Activated T-cell treated with anti-CD3 and anti-CD28 coated beads for 48 hours (primary cell): ENCODE measurements at places on chromosomes 5 and 9.

GRCh38 chr5:83589786-83590185, 118.2 kb downstream of the VCAN start:
- no peak for DNase-seq

DNA sequence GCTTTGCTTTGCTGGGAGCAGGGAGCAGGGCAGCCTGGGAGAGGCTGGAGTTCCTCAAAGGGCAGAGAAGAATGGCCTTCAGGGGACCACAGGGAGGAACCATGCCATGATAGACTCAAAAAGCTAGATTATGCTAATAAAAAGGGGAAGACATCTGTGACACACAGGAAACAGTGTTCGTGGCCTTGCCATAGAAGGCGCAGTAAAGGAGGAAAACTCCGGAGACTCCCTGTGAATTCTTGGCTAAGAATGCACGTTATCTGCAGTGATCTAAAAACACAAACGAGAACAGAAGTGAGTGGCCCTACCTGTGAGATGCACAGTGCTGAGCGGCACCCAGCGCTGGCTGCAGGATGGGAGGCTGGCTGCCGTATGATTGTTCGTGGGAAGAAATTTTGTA, 15.9 kb upstream of the LTC4S start:
- DNase-seq: no peak

- DNase-seq: no peak
These were observed 219.2 kb downstream of the MEF2C start for GRCh38 chr5:88663793-88664216.

- DNase-seq: no peak
These were observed 218.4 kb downstream of the FSTL4 start for GRCh38 chr5:133393776-133394476.

- no peak for DNase-seq
These were observed 499 bp upstream of the FCHSD1 start for GRCh38 chr5:141651728-141652105.

- DNase-seq: no peak
These were observed 759.6 kb downstream of the MTRR start for GRCh38 chr5:8628521-8628920.

- no peak for DNase-seq
These were observed 25.4 kb upstream of the TOMM5 start for GRCh38 chr9:37617832-37618231.

DNA sequence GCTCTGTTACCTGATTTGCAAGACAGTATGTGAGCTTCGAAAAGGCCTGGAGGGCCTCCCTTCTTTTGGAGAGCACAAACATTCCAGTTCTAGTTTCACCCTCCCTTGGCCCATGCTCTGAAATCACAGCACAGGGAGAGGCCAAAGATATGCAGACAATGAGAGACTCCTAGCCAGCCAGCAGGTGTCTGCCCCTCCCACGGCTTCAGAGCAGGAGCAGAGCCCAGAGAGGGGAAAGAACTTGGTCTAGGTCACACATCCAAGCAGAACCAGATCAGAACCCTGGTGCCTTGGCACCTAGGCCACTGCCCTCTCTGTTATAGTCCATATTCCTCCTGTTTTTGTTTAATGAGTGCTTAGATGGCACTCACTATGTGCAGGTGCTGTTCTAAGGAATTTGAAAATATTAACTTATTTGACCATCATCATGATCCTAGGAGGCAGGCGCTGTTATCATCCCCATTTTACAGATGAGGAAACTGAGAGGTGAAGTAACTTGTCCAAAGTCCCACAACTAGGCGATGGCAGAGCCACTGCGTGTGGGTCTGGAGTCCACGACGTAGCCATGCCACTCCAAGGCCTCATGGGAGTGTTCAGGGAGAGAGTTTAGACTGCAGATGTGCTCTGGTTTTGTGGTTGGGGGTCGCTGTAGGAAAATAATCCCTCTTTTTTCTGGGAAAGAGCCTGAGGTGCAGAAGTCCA, 27.2 kb downstream of the TMOD1 start:
- DNase-seq: no peak

DNA sequence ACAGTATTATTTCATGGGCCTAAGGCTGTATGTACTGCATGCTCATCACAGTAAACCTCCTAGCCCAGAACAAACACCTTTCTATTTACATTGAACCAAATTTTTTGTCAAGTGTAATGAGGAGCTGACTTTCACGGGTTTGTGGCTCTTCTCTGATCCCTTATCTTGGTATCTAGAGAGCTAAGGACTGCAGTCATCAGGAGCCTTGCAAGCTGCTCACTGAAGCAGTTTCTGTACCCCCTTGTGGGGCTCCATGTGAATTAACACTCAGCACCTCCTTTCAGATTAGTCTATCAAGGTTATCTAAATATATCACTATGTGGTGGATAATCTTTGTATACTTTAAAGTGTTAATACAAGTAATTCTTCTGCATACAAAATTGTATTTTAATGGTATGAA, 108.2 kb downstream of the AUH start:
- no peak for DNase-seq

DNA sequence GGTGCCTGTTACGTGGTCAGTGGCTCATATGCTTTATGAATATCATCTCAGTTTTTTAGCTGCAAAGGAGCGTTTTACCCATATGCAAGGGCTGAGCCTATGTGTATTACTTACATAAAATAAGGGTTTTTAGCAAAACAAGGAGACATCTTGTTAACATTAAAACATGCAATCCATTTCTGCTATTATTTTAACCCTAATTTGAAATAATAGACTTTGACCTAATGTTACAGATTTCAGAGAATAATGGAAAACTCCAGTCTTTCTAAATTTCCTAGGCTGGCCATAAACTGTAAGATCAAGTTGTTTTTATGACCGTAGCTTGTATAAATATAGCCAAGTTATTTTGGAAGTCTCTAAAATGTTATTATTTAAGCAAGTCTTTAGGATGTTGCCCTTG, 121.1 kb upstream of the SEMA6A start:
- no peak for DNase-seq

DNA sequence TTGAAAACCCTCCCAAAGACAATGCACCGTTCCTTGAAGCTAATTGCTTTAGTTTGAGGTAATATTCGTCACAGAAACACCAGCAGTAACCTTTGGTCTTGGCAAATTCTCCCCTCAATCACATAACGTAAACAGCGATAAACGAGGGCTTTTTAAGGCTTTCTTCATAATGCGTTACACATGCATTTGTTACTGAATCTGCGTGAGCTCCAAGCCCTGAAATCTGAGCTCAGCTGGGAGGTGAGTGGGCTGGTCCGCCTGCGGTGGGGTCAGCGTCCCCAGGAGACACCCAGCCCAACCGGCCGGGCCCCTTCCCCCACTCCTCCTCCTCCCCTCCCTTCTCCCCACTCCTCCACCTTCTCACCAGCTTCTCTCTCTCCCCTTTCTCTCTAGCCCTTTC, 91.1 kb downstream of the BARX1 start:
- DNase-seq: no peak
